ENCODE measurements at places on chromosomes 2 and 18.

DNA sequence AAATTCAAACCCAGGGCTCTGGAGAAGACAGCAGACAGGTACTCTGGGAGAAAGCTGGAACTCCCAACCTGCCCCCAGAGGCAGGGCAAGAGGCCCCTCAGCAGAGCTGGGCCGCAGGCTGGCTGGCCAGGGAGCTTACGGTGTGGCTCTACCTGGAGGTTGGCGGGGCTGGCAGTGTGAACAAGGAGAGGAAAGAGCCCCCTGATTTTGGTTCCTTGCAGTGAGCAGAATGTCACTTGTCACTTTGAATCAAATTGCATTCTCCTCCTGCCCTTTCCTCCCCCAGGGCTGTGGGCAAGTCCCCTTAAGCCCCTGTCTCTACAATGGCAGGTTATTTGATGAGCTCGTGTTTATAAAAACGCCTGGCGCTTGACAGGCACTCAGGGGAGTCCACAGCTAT is 32.6 kb downstream of the MYO7B start:
- DNase-seq: no peak

DNA sequence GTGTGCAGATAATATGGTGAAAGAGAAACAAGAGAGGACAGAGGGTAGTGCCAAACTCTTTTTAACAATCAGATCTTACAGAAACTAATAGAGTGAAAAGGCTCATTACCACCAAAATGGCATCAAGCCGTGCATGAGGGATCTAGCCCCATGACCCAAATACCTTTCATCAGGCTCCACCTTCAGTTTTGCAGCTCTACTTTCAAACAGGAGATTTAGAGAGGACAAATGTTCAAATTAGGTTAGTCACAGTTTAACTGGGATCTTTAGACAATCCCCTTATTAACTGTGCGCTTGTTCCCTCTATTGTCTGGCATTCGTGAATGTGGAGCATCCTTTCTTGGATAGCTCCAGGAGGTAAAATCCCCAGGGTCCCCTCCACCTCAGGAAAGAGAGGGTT is 1209.3 kb upstream of the CHAC2 start:
- no peak for DNase-seq

- no peak for DNase-seq
Measured at GRCh38 chr2:174597345-174598047, at the start of gene WIPF1. Gene WIPF1, minus strand, starts transcription at chr2:174597804. Its CDS starts 12,231 bp downstream, at chr2:174585573.

DNA sequence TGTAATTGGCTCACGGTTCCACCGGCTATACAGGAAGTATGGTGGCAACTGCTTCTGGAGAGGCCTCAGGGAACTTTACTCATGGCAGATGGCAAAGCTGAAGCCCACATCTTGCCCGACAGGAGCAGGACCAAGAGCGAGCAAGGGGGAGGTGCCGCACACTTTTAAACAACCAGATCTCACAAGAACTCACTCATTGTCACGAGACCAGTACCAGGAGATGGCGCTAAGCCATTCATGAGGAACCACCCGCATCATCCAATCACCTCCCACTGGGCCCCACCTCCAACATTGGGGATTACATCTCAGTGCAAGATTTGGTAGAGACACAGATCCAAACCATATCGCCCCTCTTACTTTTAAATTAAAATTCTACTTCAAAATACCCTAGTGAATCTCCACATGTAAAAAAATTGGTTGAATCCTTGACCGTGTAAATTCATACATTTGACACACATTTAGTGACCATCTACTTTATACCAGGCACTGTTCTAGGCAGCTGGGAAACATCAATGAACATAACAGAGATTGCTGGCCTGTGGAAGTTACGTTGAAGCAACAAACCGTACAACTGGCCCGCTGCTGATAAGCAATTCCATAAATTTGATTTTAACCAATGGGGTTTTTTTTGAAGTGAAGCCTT is 87.6 kb downstream of the ALPK2 start:
- no peak for DNase-seq

GRCh38 chr2:216987252-216987821 is 127.5 kb upstream of the TNP1 start:
- DNase-seq: peak; percentile 14

DNA sequence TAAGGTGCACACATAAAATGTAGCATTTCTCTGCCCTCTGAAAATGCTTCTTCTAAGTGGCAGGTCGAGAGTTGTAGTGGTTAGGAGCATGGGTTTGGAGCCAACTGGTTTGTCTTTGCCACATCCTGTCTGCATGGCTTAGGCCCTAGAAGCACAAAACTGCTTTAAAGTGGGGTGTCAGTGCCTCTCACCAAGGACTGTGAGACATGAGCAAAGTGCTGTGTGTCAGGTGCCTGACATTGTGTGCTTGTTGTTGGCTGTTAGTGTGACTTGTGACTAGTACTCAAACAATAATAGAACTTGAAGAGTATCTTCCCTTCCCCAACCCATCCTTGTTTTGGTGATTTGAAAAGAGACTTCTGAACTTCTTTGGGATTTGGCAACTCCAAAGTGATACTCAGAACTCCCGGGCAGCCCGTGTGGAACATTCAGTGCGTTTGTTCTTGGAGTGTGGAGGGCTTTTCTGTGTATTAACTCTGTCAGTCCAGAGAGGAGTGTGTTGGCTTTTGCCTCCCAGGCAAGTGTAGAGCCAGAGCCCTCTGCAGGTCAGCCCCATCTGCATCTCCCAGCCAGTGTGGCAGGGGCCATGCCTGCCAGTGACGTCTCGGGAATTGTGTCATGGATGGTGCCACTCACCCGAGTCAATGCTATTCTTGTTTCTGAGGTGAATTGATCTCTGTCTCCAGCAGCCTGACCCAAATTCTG is 5.0 kb downstream of the MGAT5 start:
- no peak for DNase-seq

DNA sequence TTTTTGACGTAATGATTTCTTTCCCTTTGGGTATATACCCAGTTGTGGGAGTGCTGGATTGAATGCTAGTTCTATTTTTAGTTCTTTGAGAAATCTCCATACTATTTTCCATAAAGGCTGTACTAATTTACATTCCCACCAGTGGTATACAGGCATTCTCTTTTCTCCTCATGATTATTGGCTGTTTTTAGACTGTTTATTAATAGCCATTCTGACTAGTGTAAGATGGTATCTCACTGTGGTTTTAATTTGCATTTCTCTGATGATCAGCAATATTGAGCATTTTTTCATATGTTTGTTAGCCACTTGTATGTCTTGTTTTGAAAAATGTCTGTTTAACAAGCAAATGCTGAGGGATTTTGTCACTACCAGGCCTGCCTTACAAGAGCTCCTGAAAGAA is 9.2 kb upstream of the CD28 start:
- DNase-seq: no peak

- DNase-seq: no peak
Measured at GRCh38 chr2:206424134-206424533, 19.2 kb upstream of the ADAM23 start.

GRCh38 chr2:104870100-104870975 is 16.4 kb downstream of the POU3F3 start:
- no peak for DNase-seq

DNA sequence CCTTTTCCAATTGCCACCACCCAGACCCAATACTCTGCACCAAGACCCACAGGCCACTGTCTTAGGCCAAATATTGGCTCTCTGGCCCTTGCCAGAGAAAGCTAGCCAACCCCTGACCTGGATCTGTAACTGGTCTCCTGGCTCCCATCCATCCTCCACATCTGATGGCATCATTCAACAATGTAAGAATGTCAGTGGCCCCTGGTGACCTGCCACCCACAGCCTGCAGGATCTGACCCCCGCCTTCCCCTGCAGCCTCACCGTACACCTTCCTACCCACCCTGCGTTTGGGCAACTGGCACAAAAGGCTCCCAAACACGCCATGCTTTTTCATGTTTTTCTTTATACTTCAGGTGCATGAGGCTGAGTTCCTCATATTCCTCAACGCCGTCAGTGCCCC is 60.0 kb upstream of the ASAP2 start:
- no peak for DNase-seq

GRCh38 chr2:127721311-127721977 is 20.1 kb downstream of the SFT2D3 start:
- no peak for DNase-seq

- no peak for DNase-seq
Measured at GRCh38 chr2:127153691-127154158, 46.8 kb upstream of the BIN1 start.

DNA sequence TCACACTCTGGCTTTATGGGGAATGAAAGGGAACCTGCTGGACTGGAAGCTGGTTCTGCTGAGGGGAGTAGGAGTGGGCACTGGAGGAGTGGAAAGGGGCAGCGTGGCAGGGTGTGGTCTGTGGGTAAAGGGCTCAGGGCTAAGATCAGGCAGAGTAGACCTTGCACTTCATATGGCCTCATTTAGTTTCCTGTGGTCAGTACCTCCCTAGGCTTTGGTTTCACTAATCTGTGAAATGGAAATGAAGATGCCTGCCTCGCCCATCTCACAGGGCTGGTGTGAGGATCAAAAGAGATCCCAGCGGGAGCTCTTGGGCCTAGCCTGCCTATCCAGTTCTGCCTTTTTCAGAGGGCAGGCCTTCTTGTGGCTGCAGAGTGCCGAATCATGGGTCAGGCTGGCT is 208.7 kb downstream of the LOXHD1 start:
- DNase-seq: no peak

GRCh38 chr2:112877423-112877822 is 33.5 kb upstream of the IL37 start:
- DNase-seq: no peak

GRCh38 chr18:35525795-35526494 is 28.2 kb upstream of the INO80C start:
- DNase-seq: no peak

DNA sequence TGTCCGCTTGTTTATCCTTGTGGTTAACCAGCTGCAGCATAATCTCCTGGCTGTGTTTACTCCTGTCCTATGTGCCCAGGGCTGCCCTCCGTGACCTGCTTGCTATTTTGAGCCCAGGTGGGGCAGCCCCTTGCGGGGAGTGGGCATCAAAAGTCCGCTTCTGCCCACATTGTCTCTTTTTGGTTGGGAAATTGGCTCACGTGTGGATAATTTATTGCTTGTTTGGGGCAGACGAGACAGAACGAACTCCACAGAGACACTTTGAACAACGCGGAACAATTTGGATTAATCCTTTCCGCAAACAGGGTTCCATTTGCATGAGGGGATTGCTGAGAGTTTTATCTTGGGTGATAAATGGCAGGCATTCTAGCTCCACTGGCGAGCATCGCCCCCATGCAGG is 8.1 kb upstream of the CXCR4 start:
- DNase-seq: no peak

DNA sequence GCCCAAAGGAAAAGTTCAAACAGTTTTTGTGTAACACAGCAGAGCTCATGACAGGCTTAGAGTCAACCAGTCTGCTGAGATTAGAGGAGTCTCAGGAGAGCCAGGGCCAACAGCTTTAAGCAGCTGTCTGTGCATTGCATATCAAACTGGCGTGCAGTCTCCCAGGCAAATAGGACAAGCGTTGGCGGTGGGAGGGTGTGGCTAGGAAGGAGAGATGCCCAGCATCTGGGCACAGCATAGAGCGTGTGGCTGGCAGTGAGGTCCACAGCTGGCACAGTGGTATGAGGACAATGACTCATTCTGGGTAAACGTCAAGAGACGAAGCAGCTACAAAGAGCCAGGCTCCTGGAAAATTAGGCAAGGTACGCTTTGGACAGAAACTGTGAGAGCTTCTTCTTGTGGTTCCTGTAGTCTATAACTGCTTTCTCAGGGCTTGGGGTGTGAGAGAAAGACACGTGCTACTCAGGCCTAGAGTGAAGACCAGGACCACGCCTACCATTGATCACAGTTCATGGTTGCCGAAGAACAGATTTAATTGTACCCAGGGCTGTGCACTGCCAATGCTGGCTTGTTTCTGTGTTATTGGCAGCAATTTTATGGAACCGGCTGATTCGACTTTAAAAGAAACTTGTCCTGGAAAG is 14.8 kb downstream of the ZAP70 start:
- no peak for DNase-seq

DNA sequence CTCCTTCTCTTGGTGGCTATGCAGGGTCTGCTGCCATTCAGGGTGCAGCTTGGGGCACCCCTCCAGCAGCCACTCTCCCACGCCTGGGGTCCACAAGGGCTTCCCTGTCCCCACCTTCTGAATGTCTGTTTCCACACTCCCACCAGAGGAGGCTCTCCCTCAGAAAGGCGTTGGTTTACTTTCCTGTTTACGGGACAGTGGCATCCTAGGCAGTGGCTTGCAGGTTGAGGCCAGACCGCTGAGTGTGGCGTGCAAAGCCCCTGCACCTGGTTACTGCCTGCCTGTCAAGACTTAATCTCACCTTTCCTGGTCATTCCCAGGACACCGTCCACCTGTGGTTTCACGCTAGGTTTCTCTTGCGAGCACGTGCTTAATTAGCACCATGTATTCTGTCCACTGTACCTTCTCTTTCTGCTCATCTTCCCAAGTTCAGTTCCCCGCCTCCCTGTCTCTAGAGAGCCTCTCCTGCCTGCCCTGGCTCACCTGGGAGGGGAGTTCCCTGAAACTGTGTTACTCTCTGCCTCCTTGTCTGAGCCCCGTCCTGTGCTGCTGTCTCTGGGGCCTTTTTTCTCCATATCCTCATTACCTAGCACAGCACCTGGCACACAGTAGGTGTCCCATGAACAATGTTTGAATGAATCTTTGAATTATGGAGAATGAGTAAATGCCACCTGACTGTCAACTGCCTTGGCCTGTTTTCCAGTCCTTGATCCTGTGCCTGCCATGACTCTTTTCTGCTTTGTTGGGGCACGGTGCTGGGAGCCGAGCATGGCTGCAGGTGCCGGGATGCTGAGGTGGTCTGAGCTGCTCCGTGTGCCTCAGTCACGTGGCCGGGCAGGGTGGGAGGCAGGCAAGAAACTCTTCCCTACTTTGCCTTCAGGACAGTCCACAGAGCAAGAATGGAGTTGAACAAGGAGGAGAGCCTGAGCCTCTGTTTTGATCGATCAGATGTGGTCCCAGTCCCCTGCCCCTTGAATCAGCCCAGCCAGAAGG is 56.4 kb downstream of the ARHGEF4 start:
- DNase-seq: no peak

- no peak for DNase-seq
Measured at GRCh38 chr2:127700527-127701192, 637 bp upstream of the SFT2D3 start.

DNA sequence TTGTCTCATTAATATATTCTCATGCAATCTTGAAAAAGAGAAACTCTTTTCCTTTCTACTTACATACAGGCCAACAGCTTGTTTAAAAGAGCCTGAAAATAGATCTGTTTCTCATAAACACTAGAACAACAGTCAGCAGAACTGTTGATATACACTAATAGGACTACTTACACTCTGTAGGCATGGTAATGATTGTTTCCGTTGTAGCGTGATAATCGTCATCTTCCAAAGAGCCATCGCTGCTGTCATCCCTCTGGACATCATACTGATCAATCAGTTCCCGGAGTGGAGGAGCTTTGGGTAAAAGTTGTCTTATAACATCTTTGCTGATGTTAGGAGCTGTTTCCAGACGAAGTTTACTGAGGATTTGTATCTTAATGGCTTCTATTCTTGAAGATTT is 476 bp downstream of the MSTN start:
- DNase-seq: no peak

DNA sequence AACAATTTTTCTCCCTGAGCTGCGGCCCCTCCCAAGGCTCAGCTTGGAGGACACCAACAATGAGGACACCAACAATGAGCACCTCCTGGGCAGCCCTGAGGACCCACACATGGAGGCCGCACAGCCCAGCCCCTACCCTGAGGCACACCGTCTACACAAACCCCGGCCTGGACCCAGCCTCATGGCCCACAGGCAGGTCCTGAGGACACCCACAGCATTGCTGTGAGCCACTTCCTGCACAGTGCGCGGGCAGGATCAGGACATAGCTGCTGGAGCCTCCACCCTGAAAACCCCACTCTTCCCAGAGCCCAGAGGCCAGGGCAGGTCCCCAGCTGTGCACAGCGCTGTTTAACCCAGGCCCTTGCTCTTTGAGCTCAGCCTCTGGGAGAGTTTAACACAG is 194.3 kb downstream of the RTP5 start:
- no peak for DNase-seq

All from right renal cortex interstitium (tissue), 3 donors.